ENCODE measurements at places on chromosomes 3 and 15. TPM values are rescaled to one million over a fixed set of nuclear protein-coding genes. Genes with fewer than 3 reads are reported as not detected.
A peak's percentile ranks its signal among the peaks of the same experiment; 100 is the strongest.

Gene ZNF860
- 1.8 TPM for total RNA-seq

Gene KNG1
- total RNA-seq: not detected

Gene TMEM212
- not detected for total RNA-seq

- peaks cover 52% of the 10 kb centered on the region for H3K36me3 ChIP-seq
- H3K27me3 ChIP-seq: no peaks in the 10 kb centered on the region
- H3K4me1 ChIP-seq: peaks cover 25% of the 10 kb centered on the region
- no peak for DNase-seq
- H3K4me3 ChIP-seq: peak overlapping the region; percentile 39
Measured at GRCh38 chr15:75620841-75621391, 4.6 kb downstream of the SNUPN start.

DNA sequence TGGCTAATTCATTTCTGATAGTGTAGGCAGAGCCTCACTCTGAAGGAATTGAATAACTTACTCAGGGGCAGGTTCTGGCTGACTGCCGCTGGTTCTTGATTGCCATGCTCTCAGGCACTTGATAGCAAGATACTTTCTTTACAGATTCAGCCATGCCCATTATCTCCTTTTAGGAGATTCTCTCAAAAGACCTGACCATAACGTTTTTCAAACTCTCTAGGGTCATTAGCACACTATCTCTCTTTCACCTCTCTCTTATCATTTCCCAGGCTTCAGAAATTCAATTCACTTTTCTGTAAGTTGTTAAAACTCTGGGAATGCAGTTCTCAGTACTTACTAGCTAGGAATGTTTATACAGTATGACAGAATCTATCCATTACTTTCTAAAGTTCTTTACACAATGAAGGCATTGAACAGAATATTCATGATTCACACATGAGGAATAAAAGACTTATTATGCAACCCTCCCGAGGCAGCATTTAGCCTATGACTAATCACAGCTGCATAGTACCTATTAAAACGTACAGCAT lies 850.3 kb upstream of the CADM2 start:
- no peak overlapping the region for H3K27ac ChIP-seq
- no peak for DNase-seq
- H3K4me1 ChIP-seq: no peaks in the 10 kb centered on the region
- H3K36me3 ChIP-seq: no peaks in the 10 kb centered on the region

DNA sequence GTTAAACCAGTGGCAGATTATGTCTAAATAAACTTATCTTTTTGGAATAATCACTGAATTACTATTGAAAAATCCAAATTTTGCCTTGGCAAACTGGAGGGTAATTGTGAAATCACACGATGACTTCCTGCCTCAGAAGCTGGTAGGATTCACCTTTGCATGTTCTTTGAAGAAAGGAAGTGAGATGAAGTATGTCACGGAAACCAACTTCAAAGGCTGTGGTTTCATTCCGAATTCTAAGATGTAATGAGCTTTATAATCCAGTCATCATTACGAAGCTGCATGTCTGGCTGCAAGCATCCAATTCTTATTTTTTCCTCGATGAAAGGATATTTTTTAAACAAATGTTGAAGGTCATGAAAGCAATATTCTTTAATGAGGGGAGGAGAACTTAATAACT lies 15.0 kb upstream of the ZBED2 start:
- peaks cover 88% of the 10 kb centered on the region for H3K36me3 ChIP-seq
- H3K27ac ChIP-seq: peak overlapping the region; percentile 98
- H3K4me1 ChIP-seq: peaks cover 93% of the 10 kb centered on the region
- peak; percentile 39 for DNase-seq
- peak overlapping the region; percentile 69 for H3K4me3 ChIP-seq
- H3K27me3 ChIP-seq: no peaks in the 10 kb centered on the region

- no peak overlapping the region for H3K27ac ChIP-seq
- H3K4me1 ChIP-seq: peaks cover 4% of the 10 kb centered on the region
- DNase-seq: no peak
- H3K4me3 ChIP-seq: no peak overlapping the region
- no peaks in the 10 kb centered on the region for H3K27me3 ChIP-seq
Measured at GRCh38 chr15:22968366-22968765, 11.8 kb downstream of the CYFIP1 start.

DNA sequence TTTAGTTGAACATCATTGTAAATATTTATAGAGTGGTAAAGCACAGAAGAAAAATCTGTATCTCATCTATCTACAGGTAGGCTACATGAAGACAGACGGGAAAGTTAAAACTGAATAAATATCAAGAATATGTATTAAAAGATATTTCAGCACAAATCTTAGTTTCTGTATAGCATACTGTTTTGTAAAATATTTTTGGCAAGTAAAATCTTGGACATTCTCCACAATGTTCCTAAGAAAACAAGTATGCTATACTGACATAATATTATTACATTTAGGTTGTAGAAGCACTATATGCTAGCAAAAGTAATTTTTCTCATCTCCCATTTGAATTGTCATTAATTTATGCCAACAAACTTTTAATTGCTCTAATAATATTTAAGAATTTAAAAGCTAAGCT lies 326.4 kb upstream of the ARL6 start:
- DNase-seq: no peak
- no peak overlapping the region for H3K4me3 ChIP-seq
- no peaks in the 10 kb centered on the region for H3K27me3 ChIP-seq
- no peaks in the 10 kb centered on the region for H3K36me3 ChIP-seq

All from activated T-helper 2 cell treated with anti-CD3 and anti-CD28 coated beads, Interferon-gamma antibody, Interleukin-2, Interleukin-4, amounts not matched to agents 10 μg/mL and 5 μg/mL and 100 μg/mL, durations not matched to agents 14 hours and 24 hours and 36 hours (primary cell).